ENCODE measurements at places on chromosomes 6 and 20.

DNA sequence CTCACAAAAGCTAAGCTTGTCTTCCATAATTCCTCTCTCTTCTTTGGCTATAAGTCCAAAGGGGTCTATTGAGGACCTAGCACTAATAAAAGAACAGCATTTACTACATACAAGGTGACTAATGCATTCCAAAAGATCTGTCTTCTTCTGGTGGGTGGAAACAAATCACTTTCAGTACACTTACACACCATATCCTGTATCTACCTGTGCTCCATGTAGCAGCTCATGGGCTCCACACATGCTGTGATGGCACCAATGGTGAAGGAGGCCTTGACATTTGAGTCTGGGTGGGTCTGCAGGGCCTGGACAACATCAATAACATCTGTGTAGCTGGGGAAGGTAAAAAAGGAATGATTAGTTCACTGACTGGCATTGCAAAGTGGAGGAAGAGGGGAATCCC is 42.4 kb upstream of the SLC4A11 start:
- no peak for DNase-seq

GRCh38 chr20:22509843-22510147 is 74.6 kb downstream of the FOXA2 start:
- DNase-seq = no peak

DNA sequence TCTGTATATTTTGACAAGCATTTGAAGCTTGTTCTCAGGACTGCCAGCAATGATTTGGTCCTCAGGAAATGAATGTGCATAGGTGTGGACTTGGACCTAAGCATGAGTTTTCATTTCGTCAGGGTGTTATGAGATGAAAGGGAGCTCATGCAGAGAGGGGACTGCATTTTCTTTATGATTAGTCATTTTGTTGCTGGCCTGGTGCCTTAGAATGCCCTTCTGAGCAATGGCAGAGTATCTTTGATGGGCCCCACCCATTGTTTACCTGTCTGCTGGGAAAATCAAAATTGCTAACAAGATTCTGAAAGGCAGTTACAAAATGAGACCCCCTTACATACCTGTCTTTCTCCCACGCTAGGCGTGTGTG is 51.5 kb upstream of the MTHFD1L start:
- DNase-seq = peak; percentile 25

- DNase-seq = no peak
Observed at GRCh38 chr6:117619178-117619577, 16.9 kb upstream of the GOPC start.

- DNase-seq = peak; percentile 14
Observed at GRCh38 chr6:121645100-121645745, 209.8 kb downstream of the GJA1 start.

- peak; percentile 55 for DNase-seq
Observed at GRCh38 chr6:16183187-16183664, 54.3 kb downstream of the MYLIP start.

GRCh38 chr20:50434321-50434652 is 75.9 kb upstream of the PTPN1 start:
- no peak for DNase-seq

- no peak for DNase-seq
Observed at GRCh38 chr20:42419814-42420532, 769.7 kb downstream of the PTPRT start.

- peak; percentile 70 for DNase-seq
Observed at GRCh38 chr6:161029195-161029809, 37.7 kb downstream of the MAP3K4 start.

- peak; percentile 54 for DNase-seq
Observed at GRCh38 chr6:111872401-111873177, 663 bp downstream of the FYN start.

- no peak for DNase-seq
Observed at GRCh38 chr6:108796875-108797274, 51.3 kb upstream of the ARMC2 start.

- no peak for DNase-seq
Observed at GRCh38 chr6:85602100-85602499, 8.4 kb upstream of the SNX14 start.

GRCh38 chr20:44415833-44416715 is 59.6 kb upstream of the TTPAL start:
- DNase-seq = no peak

DNA sequence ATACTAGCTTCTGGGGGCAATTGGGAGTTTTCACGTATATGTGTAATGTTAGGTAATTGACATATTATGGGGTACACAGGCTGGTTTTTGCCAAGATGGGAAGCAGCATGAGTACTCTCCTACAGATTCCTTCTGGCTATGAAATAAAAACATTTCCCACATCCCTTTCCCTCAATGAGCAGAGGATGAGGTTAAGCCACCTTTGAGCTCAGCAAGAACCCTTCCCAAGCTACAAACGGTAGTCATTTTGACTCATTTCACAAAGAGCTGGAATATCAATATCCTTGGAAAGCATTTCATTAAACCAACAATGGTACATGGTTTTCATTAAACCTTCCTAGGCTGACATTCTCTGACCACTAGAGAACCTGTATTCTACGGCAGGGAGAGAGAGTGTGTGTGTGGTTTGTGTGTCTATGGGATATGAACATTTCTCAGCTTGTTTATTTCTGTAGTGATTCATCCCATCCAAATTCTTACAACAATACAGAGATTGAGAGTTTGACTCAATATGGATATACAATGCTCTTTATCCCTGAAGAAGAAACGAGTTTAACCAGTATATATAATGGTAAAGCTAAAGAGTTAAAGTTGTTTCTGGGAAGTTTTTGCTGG is 119.5 kb downstream of the ARHGAP18 start:
- peak; percentile 22 for DNase-seq

DNA sequence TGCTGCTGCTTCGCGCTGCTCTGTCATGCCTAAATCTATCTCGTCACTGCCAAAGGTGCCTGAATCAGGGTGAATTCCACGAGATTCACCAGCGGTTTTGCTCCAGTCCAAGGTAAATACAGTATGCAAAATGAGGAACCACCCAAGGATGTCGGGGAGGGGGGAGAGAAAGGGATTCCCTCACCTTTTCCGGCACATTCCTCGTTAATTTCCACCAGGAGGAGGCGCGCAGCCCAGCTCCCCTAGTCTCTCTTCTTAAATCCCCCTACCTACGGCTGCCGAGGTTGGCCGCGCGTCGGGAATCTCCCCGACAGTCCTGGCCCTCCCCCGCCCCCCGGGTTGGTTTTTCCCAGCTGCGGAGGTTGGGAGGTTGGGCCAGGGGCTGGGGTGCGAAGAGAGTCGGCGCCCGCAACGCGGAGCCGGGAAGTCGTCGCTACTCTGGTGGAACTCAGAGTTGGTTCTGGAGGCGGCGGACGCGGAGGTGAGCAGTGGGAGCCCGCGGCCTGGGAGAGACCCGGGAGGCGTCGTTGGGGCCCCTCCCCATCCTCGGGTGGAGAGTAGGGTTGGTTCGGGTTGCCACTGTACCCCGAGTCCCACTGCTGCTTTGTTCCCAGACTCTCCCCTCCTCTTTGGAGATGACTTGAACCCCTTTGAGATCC is at the start of gene TPBG:
Gene TPBG, plus strand, starts transcription at position 390 of the 659 bp plus-strand sequence. CDS start 1,145 bp downstream, outside the sequence.
- peak; percentile 83 for DNase-seq

- DNase-seq = no peak
Observed at GRCh38 chr20:57034001-57034400, 232.4 kb downstream of the BMP7 start.

DNA sequence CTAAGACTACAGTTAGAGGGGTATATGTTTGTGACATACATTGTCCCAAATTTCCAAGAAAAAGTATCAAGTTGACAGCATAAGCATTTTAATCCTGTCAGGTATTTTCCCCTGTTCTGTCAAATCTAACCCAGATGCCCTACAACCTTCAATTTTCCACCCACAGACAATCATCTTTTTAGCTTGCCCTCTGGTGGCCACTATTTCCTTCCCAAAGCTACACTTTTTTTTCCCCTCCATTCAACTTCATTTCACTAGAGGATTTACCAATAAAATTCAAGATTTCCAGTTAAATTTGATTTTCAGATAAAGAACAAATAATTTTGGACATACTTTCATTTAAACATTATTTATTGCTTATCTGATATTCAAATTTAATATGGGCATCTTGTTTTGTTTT is 286.6 kb downstream of the TENT5A start:
- peak; percentile 17 for DNase-seq

- DNase-seq = no peak
Observed at GRCh38 chr6:36779227-36779626, 60.0 kb downstream of the CPNE5 start.

GRCh38 chr20:38840053-38840893 is 34.8 kb downstream of the PPP1R16B start:
- peak; percentile 45 for DNase-seq

- DNase-seq = no peak
Observed at GRCh38 chr6:159061805-159062563, 17.2 kb upstream of the TAGAP start.

- no peak for DNase-seq
Observed at GRCh38 chr6:43347021-43347420, 22.4 kb downstream of the ZNF318 start.

- DNase-seq = no peak
Observed at GRCh38 chr20:60559462-60559861, 601.2 kb downstream of the CDH26 start.

DNA sequence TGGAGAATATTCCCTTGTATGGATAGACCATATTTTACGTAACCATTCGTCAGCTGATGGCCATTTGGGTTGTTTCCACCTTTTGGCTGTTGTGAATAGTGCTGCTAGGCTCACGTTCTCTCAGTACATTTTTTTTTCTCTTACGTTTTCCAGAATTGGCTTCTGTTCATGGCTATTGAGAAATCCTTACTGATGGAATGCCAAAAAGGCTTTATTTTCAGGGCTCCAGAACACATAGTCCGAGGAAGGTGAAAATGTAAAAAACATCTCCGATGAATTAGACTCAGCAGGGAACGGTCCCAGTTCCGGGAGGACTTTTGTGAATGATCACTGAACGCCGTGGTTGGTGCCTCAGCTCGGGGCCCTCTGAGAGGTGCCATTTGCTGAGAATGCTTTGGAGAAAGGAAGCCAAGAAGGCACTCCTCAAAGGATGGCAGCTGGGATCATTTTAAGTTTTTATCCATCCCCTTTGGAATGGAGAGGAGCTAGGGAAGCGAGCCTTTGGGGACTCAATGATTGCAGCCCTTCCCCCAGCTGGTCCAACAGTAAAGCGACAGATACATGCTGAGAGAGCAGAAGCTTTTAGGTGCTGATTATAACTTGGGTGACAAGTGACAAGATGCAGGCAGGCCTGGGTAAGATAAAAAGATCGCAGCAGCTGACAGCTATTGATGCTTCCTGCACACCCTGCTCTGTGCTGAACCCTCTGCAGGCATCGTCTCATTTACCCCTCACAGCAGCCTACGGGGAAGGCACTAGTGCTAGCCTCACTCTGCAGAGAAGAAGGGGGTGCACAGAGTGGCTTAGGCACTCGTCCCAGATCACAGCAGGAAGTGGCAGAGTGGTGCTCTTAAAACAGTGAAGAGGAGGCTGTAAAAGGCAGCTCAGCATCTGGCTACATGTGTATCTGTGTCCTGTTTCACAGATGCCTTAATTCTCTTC is 133.4 kb upstream of the KCNG1 start:
- DNase-seq = peak; percentile 65
